ENCODE measurements at places on chromosomes 12 and 14. TPM values are rescaled to one million over a fixed set of nuclear protein-coding genes. Genes with fewer than 3 reads are reported as not detected.
A peak's percentile ranks its signal among the peaks of the same experiment; 100 is the strongest.

GRCh38 chr12:65602610-65603295 is 221.5 kb upstream of the HMGA2 start:
- DNase-seq: peak; percentile 72

DNA sequence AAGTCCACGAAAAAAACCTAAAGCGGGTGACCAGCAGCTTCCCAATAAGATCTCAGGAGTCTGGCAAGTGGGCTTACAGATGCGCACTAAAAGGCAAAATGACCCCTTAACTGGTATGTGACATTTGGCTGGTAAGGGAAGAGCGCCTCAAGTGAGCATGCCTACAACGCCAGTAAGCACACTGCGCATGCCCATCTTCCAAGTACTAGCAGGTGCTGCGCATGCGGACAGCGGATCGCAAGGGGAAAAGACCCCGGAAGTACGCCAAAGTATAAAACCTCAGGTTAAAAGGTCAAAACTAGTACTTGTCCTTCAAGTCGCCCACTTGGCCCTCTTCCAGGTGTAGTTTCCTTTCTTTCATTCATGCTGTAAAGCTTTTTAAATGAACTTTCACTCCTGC is 518.5 kb upstream of the MDGA2 start:
- DNase-seq: no peak

- no peak for DNase-seq
Measured at GRCh38 chr12:52155048-52155868, 36.6 kb downstream of the KRT80 start.

DNA sequence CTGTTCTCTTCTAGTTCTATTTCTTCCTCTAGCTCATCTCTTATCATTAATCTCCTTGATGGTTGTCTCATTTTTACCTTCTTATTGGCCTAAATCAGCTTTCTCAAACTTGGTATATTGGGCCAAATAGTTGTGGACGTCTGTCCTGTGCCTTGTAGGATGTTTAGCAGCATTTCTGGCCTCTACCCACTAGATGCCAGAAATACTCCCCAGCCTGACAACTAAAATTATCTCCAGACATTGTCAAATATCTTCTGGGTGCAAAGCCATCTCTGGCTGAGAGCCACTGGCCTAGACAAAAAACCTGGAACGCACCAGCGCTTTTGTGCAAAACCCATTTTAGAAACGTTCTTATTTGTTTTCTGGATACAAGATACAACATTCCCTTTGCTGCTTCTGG is 38.8 kb upstream of the LRRC10 start:
- DNase-seq: no peak

- DNase-seq: no peak
Measured at GRCh38 chr12:8849876-8850275, 27.5 kb downstream of the A2ML1 start.

GRCh38 chr14:31937730-31938346 is 139.3 kb upstream of the ARHGAP5 start:
- DNase-seq: no peak

GRCh38 chr14:68805414-68805813 is 12.5 kb upstream of the ZFP36L1 start:
- DNase-seq: no peak

GRCh38 chr12:73185403-73185802 is 913.2 kb downstream of the TRHDE start:
- no peak for DNase-seq

- DNase-seq: no peak
Measured at GRCh38 chr12:88181881-88182280, 39.8 kb downstream of the TMTC3 start.

- DNase-seq: no peak
Measured at GRCh38 chr12:39587225-39587624, 32.4 kb downstream of the ABCD2 start.

- DNase-seq: no peak
Measured at GRCh38 chr12:52645120-52645761, 6.8 kb downstream of the KRT2 start.

DNA sequence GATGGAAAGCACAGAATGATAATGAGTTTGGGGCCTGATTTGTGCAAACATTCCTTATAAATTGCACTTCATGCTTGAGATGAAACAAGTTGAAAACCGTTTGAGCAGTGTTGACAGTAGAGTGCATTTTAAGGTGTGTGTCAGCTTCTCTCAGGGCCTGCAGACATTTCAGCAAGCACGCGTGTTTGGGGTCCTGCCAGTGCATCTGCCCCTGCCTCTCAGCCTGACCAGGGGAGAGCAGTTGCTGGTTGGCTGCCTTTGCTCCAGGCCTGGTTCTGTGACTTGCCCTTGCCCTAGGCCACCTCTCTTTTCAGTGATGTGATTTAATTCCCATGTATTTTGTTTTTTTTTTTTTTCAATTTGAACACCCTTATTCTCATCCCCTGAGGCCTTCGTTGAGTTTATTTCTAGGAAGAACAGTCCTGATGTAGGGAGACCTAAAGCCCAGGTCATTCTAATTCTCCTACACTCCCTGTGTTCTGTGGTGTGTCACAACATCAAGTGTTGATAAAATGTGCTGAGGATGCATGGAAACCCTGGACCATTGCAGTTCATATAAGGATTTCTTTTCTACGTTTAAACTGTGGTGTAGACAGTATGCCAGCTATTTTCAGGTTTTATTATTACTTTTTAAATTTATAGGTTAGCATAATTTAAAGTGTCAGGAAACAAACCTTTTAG is 40.1 kb upstream of the AMN start:
- DNase-seq: peak; percentile 40

The OSGEP gene
- total RNA-seq: 88.8 TPM

The ACVRL1 gene
- 63.7 TPM for total RNA-seq

The SRP54 gene
- 76.9 TPM for total RNA-seq

The GDF3 gene
- 0.45 TPM for total RNA-seq

The NOVA1 gene
- total RNA-seq: 9.8 TPM

The KRT82 gene
- total RNA-seq: not detected
